ENCODE measurements at places on chromosomes 6 and 20.

DNA sequence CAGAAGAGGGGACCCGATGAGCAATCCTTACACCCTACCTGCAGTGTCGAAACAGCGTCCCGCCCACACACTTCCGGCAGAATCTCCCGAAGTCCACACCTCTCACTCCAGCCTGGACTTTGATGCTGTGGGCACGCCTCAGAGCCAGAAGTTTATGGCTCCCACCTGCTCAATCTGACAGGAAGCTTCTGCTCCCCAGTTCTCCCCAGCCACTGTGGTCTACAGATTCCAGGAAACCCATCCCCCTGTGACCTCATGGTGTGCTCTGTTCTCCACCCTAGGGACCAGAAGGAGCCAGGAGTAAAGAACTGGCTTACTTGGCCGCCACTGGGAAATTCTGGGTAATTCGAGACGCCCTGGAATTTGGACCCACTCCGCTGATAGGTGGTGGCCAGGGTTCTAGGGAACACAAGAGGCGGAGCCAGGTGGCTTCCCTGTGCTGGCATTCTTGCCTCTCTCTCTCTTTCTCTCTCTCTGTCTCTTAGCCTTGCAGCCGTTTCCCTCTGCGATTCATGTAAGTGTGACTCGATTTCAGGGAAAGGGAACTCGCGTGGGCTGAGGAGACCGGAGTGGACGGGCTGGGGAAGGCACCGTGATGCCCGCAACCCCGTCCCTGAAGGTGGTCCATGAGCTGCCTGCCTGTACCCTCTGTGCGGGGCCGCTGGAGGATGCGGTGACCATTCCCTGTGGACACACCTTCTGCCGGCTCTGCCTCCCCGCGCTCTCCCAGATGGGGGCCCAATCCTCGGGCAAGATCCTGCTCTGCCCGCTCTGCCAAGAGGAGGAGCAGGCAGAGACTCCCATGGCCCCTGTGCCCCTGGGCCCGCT is at the start of gene TRIM15:
TRIM15 (plus strand) TSS at position 457 of the 828 bp plus-strand sequence; CDS start at position 596, 139 bp downstream.
- no peak for DNase-seq

GRCh38 chr6:143127941-143128680 is 67.4 kb downstream of the AIG1 start:
- no peak for DNase-seq

- DNase-seq = no peak
These were observed 116.7 kb upstream of the MAN1A1 start for GRCh38 chr6:119466226-119466625.

GRCh38 chr20:44009679-44009992 is 95.0 kb downstream of the TOX2 start:
- DNase-seq = no peak

DNA sequence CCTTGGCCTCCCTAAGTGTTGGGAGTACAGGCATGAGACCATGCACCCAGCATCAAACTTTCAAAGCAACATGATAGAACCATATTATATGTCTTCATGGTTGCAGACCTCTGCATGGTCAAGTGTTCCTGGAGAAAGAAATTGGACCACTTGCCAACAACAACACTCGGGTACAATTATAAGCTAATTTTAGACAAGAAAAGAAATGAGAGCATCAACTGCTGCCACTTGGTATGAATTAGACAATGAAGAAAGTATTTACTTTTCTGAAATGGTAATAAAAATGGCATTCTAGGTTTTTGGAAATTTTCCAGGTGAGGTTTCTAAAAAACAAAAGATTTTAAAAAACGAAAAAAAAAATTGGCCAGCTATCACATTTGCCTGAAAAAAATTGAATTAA is 7.7 kb upstream of the PM20D2 start:
- no peak for DNase-seq

DNA sequence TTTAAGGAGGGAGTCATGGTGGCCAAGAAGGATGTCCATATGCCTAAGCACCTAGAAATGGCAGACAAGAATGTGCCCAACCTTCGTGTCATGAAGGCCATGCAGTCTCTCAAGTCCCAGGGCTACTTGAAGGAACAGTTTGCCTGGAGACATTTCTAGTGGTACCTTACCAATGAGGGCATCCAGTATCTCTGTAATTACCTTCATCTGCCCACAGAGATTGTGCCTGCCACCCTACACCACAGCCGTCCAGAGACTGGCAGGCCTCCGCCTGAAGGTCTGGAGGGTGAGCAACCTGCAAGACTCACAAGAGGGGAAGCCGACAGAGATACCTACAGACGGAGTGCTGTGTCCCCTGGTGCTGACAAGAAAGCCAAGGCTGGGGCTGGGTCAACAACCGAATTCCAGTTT is 115.0 kb downstream of the HFE start:
- DNase-seq = no peak

DNA sequence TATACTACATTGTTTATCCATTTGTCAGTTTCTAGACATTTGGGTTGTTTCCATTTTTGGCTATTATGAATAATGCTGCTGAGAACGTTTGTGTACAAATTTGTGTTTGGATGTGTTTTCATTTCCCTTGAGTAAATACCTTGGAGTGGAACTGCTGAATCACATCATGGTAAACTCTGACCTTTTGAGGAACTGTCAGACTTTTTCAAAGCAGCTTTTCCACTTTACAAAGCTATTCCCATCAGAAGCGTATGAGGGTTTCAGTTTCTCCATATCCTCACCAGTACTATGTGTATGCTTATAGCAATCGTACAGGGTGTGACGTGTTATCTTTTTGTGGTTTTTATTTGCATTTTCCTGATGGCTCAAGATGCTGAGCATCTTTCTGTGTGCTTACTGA is 103.7 kb downstream of the MYO6 start:
- DNase-seq = no peak

GRCh38 chr6:133408543-133408942 is 167.4 kb downstream of the EYA4 start:
- DNase-seq = no peak

GRCh38 chr6:29490055-29490454 is 2.3 kb upstream of the MAS1L start:
- no peak for DNase-seq

DNA sequence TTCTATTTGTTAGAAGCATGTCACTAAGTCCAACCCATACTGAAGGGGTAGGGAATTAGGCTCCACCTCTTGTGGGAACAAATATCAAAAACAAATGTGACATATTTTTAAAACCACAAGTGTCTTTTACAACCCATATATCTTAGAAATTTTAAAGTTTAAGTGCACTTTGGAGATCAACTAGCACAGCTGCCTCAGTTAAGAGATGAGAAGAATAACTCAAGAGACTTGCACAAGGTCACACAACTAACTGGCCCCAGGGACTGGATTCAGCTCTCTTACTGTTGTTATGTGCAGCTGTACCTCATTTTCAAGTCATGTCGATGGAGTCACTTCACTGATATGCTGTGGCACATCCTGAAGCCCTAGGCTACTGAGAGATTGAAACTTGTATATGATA is 102.9 kb upstream of the BMP2 start:
- no peak for DNase-seq

DNA sequence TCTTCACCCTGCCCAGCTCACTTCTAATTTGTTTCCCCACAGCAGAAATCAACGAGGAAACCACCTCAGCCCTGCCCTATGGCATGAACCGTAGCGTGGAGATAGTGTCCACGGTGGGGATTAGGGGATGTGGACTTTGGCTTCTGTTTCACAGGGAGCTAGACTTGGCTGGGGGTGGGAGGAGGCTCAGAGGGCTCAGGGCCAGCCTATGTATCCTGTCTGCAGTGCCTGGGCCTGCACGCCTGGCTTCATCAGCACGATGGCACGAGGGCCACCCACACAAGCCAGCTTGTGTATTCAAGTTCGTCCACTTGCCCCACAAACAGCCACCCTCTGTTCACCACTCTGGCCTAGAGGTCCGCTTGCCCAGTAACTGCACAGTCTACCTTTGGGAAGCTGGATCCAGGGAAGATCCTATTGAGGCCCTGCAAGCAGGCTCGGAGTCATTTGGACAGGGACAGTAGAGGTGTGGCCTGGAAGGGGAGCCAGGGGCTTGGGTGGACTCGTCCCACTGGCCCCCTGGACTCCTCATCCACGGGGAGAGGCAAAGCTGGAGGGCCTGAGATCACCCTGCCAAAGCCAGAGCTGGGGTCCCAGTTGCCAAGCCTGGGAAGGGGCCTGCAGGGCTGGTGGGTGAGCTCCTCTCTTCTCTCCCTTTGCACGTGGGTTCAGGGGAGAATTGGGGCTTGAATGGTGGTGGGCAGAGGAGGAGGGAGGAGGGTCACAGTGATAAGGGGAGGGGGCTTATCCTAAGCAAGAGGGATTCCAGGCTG is 38.0 kb upstream of the FAM83D start:
- no peak for DNase-seq

GRCh38 chr6:155383913-155384312 is 69.6 kb upstream of the TFB1M start:
- DNase-seq = no peak

- no peak for DNase-seq
These were observed 58.0 kb upstream of the MYO6 start for GRCh38 chr6:75691012-75691411.

- DNase-seq = no peak
These were observed 88.6 kb downstream of the WASF1 start for GRCh38 chr6:110090876-110091275.

DNA sequence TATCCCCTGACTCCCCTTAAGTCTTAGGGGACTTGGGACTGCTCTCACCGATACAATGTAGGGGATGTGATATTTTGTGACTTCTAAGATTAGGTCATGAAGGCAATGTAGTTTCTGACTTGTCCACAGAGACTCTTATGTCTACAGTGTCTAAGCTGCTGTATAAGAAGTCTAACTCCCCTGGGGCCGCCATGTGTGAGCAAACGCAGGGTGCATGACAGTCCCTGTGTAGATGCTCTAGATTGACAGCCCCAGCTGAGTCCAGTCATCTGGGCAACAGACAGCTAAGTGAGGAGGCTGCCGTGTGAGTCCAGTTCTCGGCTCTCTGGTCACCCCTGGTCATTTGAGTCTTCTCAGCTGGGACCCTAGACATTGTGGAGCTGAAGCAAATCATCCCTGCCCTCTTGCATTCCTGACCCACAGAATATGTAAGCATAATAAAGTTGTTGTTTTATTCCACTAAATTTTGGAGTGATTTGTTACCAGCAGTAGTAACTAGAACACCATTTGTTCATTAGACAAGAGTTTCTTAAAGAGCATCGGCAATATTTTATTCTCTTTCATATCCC is 743.3 kb upstream of the CHD6 start:
- no peak for DNase-seq

GRCh38 chr6:118931436-118931835 is 3.5 kb downstream of the MCM9 start:
- DNase-seq = no peak

All from amniotic stem cell (primary cell).